ENCODE measurements at places on chromosomes 12 and 14.

GRCh38 chr12:68294251-68294650, 37.9 kb downstream of the MDM1 start:
- DNase-seq: no peak

GRCh38 chr14:38145142-38145541, 62.6 kb upstream of the SSTR1 start:
- DNase-seq: no peak

- no peak for DNase-seq
Measured at GRCh38 chr14:87952307-87953094, 40.5 kb downstream of the GALC start.

DNA sequence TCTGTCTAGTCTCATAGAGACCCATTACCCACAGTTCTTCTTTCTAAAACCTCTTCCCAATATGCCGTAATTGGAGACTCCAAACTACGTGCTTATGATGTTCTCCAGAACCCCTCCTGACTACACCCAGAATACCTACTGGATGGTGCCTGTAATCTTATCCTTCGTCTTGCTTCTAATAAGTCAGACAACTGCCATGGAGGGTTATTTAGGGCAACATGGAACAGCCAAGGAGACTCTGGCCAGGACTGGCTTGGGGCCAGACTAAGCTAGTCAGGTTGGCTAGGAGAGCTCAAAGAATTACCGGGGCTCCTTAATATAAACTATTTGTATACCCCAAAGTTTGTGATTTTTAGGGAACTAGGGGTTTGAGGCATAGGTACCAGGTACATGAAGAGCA, 6.8 kb downstream of the PFKM start:
- DNase-seq: peak; percentile 68

GRCh38 chr12:52057638-52058576, 6.7 kb downstream of the NR4A1 start:
- no peak for DNase-seq

DNA sequence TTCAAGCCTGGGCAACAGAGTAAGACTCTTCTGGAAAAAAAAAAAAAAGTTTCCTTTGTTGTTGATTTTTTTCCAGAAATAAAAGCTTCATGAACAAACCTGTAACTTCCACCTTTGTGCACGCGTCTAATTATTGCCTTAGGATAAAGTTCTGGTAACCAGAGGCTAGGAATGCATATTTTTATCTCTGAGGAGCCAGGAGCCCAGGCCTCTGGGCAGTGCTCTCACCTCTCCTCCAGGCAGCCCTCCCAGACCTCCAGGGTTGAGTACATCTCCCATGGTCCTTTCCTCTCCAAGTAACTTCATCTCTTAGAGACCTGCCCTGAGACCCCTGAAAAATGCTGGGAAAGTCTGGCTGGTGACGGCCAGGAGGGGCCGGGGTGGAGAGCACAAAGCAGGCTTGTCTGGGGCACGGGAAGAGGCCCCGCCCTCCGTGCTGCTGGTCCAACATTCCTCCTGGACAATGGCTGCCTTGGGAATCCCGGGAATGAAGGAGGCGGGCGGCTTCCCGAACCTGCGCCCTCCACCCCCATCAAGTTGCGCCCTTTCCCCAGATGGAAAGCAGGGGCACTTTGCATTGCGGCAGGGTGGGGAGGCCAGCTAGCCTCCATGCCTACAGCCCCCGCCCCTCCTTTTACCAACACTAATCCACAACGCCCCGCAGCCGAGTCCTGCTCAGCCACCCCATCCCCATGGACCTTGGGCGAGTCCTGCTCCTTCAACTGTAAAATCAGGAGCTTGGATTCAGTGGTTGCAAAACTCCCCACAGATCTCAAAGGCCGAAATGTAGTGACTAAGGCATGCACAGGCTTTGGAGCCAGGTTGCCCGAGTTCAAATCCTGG, 7.3 kb upstream of the FIGNL2 start:
- DNase-seq: peak; percentile 54

- no peak for DNase-seq
Measured at GRCh38 chr14:40252817-40253447, 820.7 kb upstream of the FBXO33 start.

GRCh38 chr14:99704037-99704436, 19.9 kb downstream of the CYP46A1 start:
- no peak for DNase-seq

- no peak for DNase-seq
Measured at GRCh38 chr12:62995097-62995496, 60.1 kb upstream of the PPM1H start.

DNA sequence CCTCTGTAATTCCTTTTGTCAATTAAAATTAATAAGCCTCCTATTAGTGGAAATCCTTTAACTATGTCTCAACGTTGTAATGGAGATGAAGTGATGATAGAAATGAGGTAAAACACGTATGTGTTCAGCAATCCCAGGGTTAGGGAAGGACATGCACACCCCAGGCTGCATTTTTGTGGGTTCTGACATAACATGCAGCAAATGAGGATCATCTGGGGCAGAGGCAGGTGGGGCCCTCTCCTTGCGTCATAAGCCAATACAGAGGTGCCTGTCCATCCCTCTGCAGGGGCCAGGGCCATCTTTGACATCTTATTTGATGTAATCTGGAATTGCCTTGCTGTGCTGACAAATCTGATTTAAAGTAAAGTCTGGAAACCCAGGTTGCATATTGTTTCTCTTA, 73.2 kb downstream of the MYRFL start:
- no peak for DNase-seq

- DNase-seq: no peak
Measured at GRCh38 chr12:119171291-119171690, 7.4 kb upstream of the HSPB8 start.

DNA sequence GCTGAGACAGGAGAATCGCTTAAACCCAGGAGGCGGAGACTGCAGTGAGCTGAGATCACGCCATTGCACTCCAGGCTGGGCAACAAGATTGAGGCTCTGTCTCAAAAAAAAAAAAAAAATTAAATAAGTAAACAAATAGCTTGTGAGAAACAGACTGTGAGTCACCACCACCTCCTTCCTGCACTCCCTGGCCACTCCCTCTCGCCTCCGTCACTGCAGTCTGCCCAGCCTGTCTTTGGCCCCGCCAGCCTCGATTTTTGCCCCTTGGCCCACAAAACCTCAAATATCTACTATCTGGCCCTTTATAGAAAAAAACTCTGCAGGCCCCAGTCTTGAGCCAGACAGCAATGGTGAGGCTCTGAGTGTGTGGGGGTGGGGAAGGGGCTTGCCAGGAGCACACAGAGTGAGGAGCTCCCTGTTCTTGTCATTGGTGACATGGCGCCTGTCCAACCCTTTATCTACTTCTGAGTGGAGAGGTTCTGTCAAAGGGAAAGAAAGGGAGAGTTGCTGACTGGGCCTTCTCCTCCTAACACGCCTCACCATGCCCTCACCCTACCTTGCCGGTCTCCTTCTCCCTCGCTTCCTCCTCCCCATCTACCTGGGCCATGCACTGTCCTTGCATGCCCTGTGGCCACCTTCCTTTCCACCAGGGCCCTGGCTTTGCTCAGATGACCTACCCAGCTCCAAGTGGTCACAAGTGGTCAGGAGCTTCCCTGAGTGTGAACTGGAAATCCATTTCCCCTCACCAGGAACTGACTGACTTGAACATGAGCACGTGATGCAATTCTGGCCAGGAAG, 22.1 kb downstream of the LGMN start:
- peak; percentile 39 for DNase-seq

DNA sequence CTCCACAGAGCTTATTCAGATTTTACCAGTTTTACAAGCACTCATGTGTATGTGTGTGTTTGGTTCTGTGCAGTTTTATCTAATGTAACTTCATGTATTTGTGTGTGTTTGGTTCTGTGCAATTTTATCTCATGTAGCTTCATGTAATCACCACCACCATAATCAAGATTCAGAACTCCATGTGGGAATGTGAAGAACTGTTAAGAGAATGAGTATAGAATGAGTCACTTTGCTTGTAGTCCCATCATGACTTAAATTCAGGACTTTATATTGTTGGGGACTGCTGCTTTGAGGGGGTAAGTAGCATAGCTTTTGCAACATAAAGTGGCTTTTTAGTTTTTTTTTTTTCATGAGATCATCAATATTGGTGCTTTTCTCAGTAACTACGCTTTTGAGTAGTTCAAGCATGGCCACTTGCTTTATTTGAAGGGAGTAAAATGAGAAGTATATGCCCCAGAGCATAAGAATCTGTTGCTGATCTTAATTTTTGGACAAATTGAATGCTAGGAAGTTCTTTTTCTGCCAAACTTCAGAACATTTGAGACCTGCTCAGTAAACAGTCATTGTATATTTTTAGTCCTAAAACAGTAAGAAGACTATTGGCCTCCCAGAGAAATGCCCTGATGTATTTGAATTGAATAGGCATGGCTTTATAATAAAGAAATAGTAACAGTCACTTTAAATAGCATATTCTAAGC, 28.8 kb downstream of the PROX2 start:
- no peak for DNase-seq

- no peak for DNase-seq
Measured at GRCh38 chr12:48420039-48420775, 52.2 kb upstream of the ANP32D start.

DNA sequence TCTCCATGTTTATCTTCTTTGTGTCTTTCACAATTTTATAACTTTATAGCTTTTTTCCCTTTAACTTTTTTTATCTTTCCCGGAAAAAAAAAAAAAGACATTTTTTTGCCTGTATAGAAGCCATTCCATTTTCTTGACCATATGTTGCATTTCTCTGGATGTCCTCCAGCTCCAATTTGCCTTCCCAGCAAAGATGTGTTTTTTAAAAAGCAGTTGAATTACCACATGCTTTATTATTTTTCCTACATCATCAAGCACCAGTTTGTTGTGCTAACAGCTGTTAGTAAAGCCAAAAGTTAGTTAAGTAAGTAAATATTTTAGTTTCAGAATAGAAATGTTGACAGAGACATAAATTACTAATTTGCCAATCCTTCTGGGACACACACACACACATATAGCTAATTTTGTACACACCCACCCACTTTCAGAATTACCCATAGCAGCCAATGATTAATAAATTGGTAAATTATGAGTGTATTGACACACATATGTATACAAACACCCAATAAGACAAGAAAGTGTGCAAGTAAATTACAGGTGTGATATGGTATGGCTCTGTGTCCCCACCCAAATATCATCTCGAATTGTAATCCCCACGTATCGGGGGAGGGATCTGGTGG, 118.3 kb downstream of the SLC38A6 start:
- DNase-seq: no peak

DNA sequence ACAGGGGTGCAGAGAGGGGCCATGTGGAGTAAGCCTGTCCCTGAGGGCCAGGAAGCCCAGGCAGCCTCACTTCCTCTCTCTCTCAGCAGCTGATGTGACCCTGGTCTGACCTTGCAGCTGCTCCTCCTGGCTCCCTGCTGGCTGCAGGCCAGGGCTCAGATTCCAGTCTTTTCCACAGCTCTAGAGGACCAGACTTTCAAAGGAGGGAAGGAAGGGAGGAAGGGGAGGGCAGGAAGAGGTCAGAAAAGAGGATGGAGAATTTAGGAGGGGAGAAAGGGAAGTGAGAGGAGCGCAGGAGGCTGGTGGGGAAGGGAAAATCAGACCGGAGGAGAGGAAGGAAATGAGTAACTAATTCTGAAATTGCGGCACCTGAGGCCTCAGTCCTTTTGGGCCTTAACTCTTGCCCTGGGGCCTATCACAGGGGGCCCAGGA, 40.9 kb upstream of the VASH1 start:
- DNase-seq: peak; percentile 92

DNA sequence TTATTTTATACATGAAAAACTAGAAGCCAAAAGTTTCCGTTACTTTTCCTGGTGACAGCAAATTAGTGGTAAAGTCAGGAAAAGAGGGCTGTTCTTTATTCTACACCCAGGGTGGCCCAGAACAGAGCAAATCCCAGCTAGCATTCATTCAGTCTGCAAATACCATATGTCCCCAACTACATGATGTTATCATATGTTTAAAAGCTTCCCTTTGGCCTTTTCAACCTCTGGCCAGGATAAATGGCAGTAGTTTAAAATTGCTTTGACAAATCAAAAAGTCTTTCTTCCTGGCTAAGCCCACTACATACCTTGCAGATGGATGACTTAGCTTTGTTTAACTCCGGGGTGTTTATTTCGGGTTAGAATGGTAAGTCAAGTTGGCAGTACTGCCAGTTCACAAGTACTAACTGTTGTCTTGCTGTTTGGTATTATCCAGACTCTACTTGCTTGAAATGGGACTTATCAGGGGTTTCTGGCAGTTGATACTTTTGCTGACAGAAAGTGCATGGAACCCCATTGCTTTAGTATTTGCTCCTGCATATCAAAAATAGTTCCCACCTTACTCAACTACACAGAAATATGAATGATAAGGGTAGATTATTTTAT, 69.7 kb downstream of the PKP2 start:
- no peak for DNase-seq

GRCh38 chr12:67658486-67658885, 9.9 kb downstream of the DYRK2 start:
- no peak for DNase-seq

GRCh38 chr12:20345866-20346265, 22.5 kb upstream of the PDE3A start:
- DNase-seq: no peak

GRCh38 chr14:59187802-59188460, 536 bp upstream of the DAAM1 start:
- peak; percentile 35 for DNase-seq

GRCh38 chr14:33435911-33436689, 497.4 kb downstream of the NPAS3 start:
- no peak for DNase-seq

GRCh38 chr14:75456997-75457335, 29.1 kb downstream of the JDP2 start:
- DNase-seq: no peak

GRCh38 chr12:132219323-132219722, 75.1 kb downstream of the NOC4L start:
- no peak for DNase-seq

DNA sequence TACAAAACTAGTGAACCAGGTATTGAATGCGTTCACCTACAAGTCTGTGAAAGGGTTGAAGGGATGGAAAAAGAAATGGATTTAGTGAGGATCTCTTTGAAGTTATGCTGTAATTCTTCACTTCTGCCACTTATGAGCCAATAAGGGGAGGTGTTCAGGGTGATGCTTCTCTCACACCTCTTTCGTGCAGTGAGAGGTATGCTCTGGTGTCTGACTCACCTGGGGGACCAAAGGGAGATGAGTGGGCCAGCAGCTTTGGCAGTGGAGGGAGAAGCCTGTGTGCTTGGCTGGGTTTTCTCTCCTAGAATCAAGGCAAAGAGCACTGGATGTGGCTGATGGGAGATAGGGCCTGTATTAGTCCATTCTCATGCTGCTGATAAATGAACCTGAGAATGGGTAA, 45.4 kb downstream of the E2F7 start:
- no peak for DNase-seq

DNA sequence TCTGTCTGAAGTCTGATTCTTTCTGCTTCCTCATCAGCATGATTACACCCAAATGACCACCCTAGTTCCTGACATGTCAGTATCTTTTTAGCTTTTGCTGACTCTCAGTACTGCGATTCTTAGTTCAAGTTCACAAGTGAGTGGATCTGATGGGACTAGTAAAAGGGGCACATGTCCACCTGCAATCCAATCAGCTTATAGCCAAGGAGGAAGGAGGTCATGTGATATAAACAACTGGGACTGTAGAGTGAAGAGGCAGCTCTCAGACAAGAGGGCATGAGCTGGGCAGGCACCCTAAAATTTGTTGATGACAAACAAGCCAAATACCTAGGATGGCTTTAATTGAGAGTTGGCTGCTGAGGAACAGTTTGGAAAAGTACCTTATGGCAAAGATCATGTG, 68.1 kb upstream of the OTOGL start:
- DNase-seq: no peak

- no peak for DNase-seq
Measured at GRCh38 chr14:61034416-61035120, 53.5 kb downstream of the SLC38A6 start.

All from left ventricle myocardium inferior (tissue), 1 donor.